Activated CD4-positive, CD25-positive, alpha-beta regulatory T cell (primary cell): ENCODE measurements at places on chromosomes 2 and 18.

DNA sequence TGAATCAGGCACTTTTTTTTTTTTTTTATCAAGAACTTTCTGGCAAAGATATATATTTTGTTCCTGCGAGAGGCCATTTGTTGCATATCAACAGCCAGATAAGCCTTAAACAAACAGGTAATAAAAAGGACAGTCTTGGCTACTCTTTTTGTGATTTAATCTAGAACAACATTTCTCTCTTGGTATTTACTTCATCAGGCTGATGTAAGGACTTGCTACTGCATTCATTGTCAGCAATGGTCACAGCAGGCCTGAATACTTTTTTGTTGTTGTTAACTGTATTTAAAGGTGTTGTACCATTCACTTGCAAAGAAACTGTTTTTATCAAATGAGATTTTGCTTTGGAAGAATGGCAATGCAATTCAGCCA lies 683.8 kb downstream of the IRS1 start:
- no peak for DNase-seq

DNA sequence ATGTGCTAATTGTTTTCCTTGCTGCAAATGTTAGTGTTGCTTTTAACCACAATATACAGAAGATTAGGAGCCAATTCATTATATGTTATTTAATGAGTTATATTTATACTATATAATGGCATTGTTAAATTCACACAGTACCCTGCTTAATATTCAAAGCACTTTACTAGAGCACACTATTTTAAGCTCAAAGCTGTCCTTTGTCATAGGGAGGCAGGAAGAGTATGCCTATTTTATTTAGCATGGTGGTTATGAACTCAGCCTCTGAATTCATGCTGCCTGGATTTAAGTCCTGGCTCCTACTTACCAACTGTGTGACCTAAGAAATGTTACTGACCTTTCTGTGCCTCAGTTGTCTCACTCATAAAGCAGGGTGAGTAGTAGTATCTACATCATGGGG lies 80.5 kb downstream of the FASTKD2 start:
- no peak for DNase-seq

- DNase-seq = no peak
Measured at GRCh38 chr18:57121542-57122112, 25.3 kb upstream of the BOD1L2 start.

DNA sequence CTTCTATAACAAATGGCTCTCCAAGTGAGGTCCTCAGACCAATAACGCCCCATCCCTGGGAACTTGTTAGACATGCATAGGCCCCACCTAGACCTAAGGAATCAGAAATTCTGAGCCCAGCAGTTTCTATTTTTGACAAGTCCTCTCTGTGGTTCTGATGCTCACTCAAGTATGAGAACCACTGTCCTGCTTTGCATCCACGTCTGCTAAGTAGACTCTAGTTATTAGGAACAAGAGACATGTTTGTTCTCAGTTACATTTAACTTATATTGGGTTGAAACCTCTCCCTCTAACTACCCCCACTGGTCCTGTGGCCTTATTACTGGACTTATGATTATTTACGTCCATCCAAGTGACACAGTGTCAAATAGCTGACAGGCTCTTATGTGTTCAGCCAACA lies 70.3 kb downstream of the TMEM17 start:
- DNase-seq = no peak

DNA sequence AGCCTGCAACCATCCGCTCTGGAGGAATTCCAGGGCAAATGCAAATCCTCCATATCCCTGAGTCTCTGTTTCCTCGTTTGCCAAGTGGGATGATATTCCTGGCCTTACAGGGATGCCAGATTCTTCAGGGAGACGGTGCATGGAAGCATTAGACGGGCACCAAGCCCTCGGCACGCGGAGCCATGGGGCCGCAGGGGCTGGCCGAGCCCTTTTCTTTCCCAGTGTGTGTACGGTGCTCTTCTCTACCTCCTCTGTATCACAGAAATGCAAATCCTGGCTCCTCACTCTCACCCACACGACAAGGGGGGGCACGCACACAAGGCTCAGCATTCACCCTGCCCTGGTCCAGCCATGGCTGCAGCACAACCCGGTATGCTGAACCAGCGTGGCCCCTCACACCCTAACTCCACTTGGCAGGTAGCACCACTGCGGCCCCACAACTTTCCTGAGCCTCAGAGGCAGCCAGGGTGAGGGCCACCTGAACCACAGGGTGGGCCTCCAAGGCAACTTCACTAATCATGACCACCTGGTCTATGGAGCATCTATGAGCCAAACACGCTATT lies 64.1 kb upstream of the SALL3 start:
- no peak for DNase-seq

DNA sequence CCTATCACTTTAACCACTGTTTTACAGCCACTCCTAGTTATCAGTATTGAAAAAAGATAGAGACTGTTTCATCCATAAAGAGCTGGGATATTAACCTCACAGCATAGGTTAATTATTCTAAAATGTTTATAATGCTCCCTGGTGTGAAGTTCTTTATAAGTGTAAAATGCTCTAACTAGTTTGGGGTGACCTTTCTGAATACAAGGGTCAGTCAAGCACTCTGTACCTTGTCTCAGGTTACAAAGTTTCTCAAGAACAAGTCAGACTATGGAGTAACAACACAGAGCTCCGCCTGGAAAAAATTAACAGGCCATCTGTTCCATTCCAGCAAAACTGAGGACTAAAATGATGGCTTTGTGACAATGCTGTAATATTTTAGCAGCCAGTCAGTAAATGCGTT lies 107.4 kb downstream of the NOL4 start:
- no peak for DNase-seq

- no peak for DNase-seq
Measured at GRCh38 chr2:8433390-8433789, 248.5 kb upstream of the ID2 start.

DNA sequence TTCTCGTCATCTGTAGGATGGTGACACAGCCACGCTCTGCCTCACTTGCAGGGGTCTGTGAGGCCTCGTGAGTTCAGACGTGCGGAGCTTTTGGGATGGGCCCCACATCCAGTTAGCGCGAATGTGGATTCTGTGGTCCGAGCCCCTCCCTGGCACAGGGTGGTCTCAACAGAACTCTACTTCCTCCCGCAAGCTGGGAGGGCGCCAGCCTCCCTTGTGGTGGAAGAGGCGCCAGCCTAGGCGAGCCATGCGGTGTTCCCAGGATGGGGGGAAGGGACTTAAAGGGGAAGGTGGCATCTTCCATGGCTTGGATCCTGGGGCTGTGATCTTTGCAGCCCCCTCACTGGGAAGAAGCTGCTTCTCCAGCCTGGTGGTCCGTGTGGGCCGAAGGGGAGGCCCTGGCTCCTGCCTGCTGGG lies 1.4 kb downstream of the SNORC start:
- no peak for DNase-seq

- DNase-seq = no peak
Measured at GRCh38 chr2:112904883-112905282, 6.1 kb upstream of the IL37 start.
